Vagina (tissue), 2 donors: ENCODE measurements at places on chromosomes 13 and 19.

- no peak for DNase-seq
- no peak overlapping the region for H3K4me3 ChIP-seq
- H3K27me3 ChIP-seq = no peaks in the 10 kb centered on the region
- no peaks in the 10 kb centered on the region for H3K4me1 ChIP-seq
Measured at GRCh38 chr13:63393112-63393511, 1977.5 kb upstream of the PCDH20 start.

GRCh38 chr13:95020298-95020987 is 280.8 kb downstream of the ABCC4 start:
- H3K4me3 ChIP-seq = no peak overlapping the region
- H3K27me3 ChIP-seq = no peaks in the 10 kb centered on the region
- no peak overlapping the region for H3K27ac ChIP-seq
- H3K36me3 ChIP-seq = no peaks in the 10 kb centered on the region

DNA sequence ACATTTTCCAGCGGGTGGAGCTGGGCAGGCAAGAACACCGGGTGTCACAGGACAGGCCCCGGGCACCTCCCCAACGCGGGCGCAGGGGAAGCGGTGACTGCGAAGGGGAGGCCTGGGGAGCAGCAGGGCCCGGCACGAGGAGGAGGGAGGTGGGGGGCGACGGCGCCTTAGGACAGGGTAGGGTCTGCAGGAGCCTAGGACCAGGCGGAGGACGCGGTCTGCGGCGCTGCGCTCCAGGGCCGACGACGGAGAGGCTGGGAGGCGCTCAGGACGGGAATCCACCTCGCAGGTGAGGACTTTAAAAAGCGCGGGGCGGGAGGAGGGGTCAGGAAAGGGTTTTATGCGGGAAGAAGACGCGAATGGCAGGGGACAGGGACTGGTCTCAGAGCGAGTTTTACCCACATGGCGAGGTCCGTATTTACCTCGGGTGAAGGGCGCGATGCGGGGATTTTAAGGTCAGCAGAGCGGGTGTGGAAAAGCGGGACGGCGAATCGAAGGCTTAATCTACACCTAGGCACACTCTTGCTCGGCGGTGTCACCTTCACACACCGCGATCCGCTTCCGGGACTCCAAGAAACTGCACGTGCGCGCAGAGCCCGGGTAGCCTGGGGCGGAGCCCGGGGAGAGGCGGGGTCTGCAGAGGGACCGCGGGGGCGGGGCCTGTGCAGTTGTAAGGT is 13.5 kb downstream of the ERVV-2 start:
- no peaks in the 10 kb centered on the region for H3K36me3 ChIP-seq
- H3K27ac ChIP-seq = no peak overlapping the region
- peak overlapping the region; percentile 14 for H3K4me3 ChIP-seq
- no peaks in the 10 kb centered on the region for H3K27me3 ChIP-seq
- DNase-seq = no peak
- H3K4me1 ChIP-seq = no peaks in the 10 kb centered on the region

DNA sequence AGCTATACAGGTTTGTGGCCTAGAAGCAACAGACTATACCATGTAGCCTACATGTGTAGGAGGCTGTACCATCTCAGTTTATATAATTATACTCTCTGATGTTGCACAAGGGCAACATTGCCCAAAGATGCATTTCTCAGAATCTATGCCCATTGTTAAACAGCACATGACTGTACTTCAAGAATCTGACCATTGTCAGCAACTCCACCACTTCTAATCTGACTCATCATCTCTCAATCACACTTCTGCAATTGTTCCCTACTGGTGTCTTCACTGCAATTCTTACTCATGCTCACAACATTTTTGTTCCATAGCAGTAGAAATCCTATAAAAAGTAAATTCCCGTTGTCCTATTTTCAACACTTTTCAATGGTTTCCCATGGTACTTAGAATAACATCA is 63.9 kb upstream of the ATXN8OS start:
- H3K27me3 ChIP-seq = no peaks in the 10 kb centered on the region
- H3K27ac ChIP-seq = no peak overlapping the region
- no peaks in the 10 kb centered on the region for H3K36me3 ChIP-seq
- no peaks in the 10 kb centered on the region for H3K4me1 ChIP-seq
- no peak for DNase-seq
- H3K4me3 ChIP-seq = no peak overlapping the region

DNA sequence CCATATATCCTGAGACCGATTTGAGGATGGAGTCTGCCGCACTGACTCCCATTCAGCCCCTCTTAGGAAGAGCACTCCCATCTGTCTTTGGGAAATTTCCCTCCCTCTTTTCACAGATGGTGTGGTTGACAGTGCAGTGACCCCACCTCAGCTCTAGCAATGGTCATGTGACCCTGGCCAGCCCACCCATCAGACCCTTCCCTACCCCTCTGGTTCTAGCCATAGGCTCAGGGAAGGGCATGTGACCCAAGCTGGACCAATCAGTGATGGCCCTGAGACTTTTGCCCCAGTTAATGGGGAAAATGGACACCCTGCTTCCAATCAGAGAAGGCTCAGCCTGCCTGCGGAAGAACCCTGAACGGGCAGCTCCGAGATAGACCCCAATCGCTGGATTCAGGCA is 26.3 kb downstream of the IL12RB1 start:
- no peak overlapping the region for H3K27ac ChIP-seq
- peaks cover 16% of the 10 kb centered on the region for H3K4me1 ChIP-seq
- no peaks in the 10 kb centered on the region for H3K36me3 ChIP-seq
- no peak overlapping the region for H3K4me3 ChIP-seq
- DNase-seq = no peak

DNA sequence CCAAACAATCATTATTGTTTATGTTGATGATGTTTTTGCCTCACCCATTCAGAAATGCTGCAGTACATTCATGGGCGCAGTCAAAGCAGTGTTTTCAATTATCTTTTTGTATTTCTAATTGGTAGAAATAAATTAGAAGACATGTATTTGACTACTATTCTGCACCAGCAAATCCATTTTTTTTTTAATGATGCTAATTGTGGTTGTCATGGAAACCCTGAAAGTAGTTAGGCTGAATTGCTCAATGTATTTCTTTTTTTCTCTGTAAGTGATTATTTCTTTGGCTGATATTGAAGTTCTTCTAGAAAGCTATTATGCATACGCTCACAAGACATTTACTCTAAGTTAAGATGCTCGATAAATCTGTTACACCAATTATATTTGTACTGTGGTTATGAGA is 101.2 kb downstream of the RFC3 start:
- DNase-seq = no peak
- H3K4me3 ChIP-seq = no peak overlapping the region
- no peak overlapping the region for H3K27ac ChIP-seq
- no peaks in the 10 kb centered on the region for H3K36me3 ChIP-seq
- no peaks in the 10 kb centered on the region for H3K4me1 ChIP-seq

DNA sequence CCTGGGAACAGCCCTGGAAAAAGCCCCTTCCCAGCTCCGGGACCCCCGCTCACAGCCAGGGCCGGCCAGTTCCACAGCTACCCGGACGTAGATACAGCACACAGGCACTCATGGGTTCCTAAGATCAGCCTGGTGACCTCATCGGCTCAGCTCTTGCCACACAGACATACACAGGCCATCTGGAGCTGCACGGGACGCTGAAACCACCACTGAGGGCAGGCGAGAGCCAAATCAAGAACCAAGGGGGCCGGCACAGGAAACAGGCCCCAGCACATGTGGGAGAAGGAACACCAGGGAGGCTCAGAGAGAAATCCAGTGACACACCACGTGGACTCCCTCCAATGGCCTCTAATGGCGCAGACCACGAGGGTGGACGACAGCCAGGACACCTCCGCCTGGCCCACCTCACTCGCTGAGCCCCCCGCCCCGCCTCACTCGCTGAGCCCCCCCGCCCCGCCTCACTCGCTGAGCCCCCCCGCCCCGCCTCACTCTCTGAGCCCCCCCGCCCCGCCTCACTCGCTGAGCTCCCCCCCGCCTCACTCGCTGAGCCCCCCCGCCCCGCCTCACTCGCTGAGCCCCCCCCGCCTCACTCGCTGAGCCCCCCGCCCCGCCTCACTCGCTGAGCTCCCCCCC is 69.7 kb upstream of the C13orf46 start:
- H3K27me3 ChIP-seq = no peaks in the 10 kb centered on the region
- peak overlapping the region; percentile 83 for H3K27ac ChIP-seq
- DNase-seq = no peak
- H3K4me1 ChIP-seq = peaks cover 31% of the 10 kb centered on the region
- no peak overlapping the region for H3K4me3 ChIP-seq

DNA sequence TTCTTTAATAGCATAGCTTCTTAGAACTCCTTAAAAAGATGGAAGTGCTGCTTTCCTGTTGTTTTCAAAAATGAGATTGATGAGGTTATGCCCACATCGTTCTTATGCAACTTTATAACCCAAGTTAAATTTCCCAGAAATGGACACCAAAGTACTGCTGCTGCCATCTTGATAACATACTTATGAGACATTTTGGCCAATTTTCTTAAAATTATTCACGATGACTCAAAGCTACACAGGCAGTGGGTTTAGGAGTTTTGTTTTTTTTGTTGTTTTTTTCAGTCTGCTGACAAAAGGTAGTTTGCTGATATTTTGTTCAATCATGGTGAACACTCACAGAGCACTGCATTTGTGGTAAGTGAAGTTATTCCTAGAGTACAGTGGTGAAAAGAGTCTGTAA is 54.9 kb upstream of the RFC3 start:
- H3K4me1 ChIP-seq = no peaks in the 10 kb centered on the region
- no peaks in the 10 kb centered on the region for H3K36me3 ChIP-seq
- H3K27me3 ChIP-seq = no peaks in the 10 kb centered on the region
- H3K27ac ChIP-seq = no peak overlapping the region
- DNase-seq = no peak

- H3K36me3 ChIP-seq = no peaks in the 10 kb centered on the region
- H3K27ac ChIP-seq = no peak overlapping the region
- no peak overlapping the region for H3K4me3 ChIP-seq
- DNase-seq = no peak
- no peaks in the 10 kb centered on the region for H3K27me3 ChIP-seq
Measured at GRCh38 chr13:79631051-79631659, 150.2 kb downstream of the NDFIP2 start.

DNA sequence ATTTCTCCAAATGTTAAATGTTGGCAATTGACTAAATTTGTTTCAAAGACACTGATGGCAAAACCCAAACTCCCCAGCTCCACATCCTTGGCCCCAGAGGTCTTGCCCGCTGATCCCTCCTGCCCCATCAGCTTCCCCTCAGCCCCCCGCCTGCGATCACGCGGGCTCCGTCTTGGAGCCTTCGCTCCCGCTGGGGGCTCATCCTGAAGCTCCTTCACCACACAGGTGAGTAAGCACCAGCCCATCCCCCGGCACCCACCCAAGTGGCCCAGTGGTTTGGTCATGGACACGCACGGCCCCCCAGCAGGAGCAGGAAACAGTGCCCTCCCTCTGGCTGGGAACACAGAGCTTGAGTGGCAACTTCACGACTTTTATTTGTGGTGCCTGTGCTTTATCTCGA is 14.9 kb downstream of the EPS8L1 start:
- H3K27me3 ChIP-seq = no peaks in the 10 kb centered on the region
- H3K4me3 ChIP-seq = no peak overlapping the region
- DNase-seq = no peak
- H3K27ac ChIP-seq = no peak overlapping the region

- no peak overlapping the region for H3K4me3 ChIP-seq
Measured at GRCh38 chr19:30155381-30156200, 213.6 kb downstream of the URI1 start.

DNA sequence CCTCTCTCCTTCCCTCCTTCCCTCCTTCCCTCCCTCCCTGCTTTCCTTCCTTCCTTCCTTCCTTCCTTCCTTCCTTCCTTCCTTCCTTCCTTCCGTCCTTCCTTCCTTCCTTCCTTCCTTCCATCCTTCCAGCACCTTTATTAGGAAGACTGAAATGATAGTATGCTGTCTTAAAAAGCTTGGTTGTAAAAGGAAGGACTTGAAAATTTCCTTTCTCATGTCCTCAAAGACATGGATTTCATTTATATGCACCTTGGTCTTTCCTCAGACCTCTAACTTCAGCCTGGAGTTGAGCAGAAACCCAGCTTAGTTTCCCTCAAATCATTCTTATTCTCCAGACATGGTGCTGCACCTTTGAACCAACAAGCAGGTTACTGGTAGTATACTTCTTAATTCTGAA is 141.7 kb downstream of the GPC6 start:
- no peaks in the 10 kb centered on the region for H3K4me1 ChIP-seq
- DNase-seq = no peak
- no peak overlapping the region for H3K4me3 ChIP-seq

DNA sequence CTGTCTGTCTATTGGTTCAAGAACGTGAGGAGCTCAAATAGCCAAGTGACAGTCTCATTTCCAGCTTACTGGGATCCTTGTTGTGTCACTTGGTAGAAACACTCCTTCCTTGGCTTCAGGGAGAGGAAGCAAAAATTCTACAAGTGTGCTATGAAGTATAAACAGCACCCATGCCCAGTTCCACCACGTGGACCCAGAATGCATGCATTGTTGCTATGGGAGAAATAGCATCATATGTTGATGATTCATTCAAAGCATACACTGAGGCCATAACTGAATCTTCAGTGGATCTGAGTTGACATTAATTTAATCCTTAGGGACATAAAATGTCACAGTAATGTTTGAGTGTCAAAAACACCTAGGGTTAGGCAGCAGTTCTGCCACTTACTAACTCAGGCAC is 199.0 kb upstream of the RXFP2 start:
- H3K4me3 ChIP-seq = no peak overlapping the region
- no peaks in the 10 kb centered on the region for H3K27me3 ChIP-seq
- DNase-seq = no peak
- H3K27ac ChIP-seq = no peak overlapping the region
- H3K4me1 ChIP-seq = no peaks in the 10 kb centered on the region

DNA sequence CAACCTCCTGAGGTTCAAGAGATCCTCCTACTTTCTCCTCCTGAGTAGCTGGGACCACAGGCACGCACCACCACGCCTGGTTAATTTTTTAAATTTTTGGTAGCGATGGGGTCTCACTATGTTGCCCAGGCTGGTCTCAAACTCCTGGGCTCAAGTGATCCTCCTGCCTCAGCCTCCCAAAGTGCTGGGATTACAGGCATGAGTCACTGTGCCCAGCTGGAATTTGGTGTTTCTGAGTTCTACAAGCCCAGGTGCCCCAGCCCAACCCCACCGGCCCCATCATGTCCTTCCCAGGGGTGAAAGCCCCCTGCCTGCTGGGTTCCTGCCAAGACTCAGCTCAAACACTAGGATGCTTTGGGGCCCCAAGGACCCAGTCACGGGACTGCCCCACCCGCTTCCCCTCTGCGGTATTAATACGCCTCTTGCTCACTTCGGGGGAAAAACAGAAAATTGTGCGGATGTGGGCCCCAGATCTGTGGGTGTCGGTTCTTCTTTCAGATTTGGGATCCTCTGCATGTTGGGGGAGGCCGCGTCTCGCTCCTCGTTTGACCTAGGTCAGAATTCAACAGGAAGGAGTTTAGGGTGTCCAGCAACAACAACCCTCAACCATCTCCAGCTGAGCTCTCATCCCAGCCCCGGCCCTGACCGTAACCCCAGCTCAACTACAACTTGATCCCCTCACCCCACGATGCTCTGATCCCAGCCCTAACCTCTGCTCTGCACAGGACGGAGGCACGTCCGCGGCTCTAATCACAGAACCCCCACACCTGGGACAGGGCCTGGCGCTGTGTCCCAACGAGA is 3.7 kb upstream of the FCER2 start:
- H3K4me1 ChIP-seq = no peaks in the 10 kb centered on the region
- H3K36me3 ChIP-seq = no peaks in the 10 kb centered on the region
- no peak overlapping the region for H3K4me3 ChIP-seq
- no peak for DNase-seq
